Stimulated activated CD4-positive, alpha-beta T cell treated with anti-CD3 and anti-CD28 coated beads, TNF-alpha, amount 100 ng/mL, for 1 hour (primary cell): ENCODE measurements at places on chromosomes 6 and 20.

DNA sequence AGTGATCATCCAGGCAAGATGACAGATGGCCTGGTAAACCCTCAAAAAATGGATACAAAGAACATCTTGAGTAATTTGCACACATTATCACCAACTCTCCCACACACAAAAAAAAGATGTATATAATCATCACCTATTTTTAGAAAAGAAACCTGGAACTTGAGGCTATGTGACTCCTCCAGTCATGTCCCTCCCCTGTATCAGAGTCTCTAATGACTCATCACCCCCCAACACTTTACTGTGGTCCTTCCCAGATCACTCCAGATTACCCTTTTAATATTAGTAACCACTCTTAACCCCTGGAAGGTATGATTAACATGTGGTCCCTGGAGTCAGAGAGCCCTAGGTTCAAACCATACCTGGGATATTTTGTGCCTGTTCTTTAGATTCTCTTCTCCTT lies 144.8 kb downstream of the ZNF217 start:
- DNase-seq, result no peak

GRCh38 chr6:122853259-122853995 lies 64.4 kb downstream of the SMPDL3A start:
- no peak for DNase-seq

DNA sequence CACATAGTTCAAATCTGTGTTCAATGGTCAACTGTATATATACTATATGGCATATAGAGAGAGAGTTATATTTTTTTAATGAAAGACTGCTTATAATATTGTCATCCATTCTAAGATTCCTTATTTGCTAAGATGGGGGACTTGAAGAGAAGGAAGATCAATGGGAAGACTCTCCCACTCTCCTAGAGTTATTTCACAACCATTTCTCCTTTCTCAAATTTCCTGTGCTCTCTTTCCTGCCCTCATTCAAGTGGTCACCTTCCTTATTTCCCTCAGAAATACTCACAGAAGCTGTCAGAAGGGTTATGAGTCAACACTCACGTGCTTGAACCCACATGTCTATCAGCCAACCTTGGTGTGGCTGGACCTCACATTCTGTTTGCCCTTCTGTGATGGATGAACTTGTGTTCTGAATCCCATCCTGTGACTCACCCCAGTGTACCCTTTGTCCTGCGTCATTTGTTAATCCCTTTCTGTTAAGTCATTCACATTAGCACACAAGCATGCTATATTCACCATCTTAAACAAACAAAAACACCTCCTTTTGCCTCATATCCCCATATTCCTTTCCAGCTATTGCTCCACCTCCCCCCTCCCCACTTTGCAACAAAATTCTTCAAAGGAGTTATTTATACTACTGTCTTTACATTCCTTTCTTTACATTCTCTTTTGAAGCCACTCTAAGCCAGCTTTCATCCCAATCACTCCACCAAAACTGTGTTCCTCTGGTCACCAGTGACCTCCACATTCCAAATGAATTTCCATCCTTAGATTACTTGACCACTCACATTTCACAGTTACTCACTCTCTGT lies 279.3 kb upstream of the TCF21 start:
- no peak for DNase-seq

DNA sequence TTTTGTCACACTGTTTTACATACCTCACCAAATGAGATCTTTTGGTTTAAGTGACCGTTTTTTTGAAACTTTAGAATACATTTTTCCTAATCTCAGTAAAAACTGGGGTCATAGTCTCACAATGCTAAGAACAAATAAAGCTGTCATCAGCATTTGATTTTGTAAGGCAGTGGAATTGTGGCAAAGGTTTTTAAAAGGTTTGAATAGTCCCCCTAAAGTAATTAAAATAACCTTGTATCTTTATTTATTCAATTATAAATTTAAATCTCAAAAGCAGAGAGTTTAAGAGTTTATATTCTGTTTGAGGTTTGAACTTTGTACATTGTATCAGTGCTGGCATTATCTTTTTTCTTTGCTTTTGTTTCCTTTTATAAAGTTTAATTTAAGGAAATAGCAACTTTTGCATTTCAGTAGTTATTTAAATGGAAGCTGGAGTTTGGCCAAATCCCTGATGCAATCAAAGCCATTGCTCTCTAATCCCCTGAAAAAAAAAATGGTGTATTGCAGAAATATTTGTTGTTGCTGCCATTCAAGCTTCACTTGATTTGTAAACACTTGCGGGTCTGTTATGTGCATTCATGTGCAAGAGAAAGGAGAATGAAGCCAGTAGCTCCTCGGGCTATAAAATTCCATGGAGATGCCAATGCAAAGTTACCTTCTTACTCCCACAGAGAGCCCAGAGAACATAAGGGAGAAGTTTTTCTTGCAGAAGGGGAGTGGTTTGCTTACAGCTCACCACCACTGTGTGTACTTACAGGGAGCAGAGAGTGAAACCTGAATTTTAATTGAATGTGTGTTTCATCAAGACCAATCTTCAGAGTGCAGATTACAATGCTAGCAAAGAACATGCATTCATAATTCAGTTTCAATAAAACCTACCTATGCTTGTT lies 391.8 kb downstream of the ARHGAP18 start:
- DNase-seq, result no peak

DNA sequence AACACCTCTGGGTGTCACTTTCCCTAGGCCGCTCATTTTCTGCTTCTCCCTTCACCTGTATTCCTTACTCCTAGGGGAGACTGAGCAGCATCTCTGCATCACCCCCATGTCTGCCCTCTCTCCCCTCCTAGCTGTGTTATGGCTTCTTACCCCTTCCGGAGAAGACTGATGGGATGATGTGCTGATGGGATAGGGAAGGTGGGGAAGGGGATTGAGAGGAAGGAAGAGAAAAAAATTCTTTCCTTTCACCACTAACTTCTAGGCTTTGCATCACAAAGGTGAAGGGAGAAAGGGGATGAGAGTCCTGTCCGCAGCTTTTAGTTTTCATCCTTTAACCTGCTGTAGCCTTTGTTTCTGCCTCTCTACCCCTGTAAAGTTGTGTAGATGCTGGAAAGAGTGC lies 26.7 kb downstream of the AKAP7 start:
- no peak for DNase-seq

DNA sequence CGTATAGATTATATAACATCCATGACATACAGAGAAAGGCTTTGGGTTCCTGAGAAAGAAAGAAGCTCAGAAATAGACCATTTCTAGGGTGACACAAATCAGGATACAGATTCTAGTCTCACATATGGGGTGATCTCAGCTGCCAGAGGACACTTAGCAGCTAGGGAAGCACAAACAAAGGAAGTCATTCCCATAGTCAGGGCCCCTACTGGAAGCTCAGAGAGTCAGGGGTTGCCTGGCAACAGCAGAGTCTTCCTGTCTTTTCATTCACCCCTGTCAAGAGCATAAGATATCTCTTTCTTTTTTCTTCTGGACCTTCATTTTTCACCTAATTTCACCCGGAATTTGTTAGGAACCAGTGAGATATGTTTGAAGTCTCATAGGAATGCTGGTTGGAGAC lies 81.9 kb upstream of the IYD start:
- no peak for DNase-seq

DNA sequence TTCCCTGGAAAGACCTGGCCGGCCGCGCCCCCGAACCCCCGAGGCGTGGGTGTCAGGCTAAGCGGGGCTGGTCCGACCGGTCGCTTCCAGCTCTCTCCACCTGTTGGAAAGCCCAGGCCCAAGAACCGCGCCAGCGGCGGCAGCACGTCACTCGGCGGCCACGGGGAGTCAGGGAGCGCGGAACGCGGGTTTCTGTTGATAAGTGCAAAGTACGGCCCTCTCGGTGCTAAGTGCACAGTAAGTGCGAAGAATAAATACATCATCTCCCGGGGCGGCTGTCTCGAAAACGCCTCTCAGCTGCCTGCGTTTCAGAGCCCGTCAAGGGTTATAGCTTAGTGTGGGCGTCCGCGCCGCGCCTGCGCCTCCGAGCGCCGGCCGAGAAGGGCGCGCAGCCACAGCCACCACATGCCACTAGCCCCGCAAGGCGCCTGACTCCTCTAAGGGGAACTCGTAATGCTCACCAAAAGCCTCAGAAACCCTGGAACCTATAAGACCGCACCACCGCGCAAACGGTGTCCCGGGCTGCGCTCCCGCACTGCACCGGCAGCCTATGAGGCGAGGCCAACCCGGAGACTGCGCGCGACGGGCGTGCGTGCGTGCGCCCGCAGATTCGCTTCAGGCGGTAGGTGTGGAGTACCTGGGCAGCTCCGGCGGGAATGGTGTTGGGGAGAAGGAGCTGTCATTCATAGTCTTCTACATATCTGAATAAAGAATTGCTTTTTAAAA lies 9.2 kb upstream of the TBX18 start:
- no peak for DNase-seq

GRCh38 chr20:242905-243304 lies 14.6 kb upstream of the DEFB132 start:
- no peak for DNase-seq

- no peak for DNase-seq
Measured at GRCh38 chr6:44966449-44967092, 361.6 kb upstream of the RUNX2 start.

DNA sequence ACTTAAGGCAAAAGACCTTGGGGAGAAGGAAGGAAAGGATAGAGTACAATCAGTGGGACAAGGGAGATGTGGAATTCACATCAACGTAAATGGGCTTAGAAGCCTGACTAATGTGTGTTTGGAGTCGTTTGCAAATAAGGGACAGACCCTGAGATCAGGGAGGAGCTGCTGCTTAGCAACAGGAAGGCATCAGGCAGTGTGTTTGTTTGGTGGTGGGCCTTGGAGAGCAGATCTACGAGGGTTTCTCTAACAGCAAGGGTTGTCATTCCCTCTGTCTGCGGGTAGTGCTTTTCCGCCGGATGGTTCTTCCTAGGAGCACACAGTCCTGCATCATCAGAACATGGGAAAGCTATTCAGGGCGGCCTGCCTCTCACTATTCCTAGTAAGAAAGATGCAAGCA lies 40.4 kb downstream of the C6orf118 start:
- DNase-seq, result no peak

GRCh38 chr6:36727505-36728021 lies 29.9 kb downstream of the RAB44 start:
- DNase-seq, result no peak

DNA sequence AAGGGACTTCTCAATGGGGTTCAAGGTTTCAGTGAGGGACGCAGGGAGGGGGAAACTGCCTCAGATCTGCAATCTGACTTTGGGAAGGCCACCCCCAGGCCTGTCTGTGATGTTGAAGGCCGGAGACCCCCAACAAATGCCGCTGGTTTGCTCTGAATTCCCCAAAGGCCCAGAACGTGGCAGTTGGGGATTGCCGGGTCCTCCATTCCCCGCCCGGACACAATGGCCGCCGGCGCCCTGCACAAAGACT lies 326 bp upstream of the BCL2L1 start:
- DNase-seq, result no peak
